ENCODE measurements at places on chromosomes 2 and 18.

DNA sequence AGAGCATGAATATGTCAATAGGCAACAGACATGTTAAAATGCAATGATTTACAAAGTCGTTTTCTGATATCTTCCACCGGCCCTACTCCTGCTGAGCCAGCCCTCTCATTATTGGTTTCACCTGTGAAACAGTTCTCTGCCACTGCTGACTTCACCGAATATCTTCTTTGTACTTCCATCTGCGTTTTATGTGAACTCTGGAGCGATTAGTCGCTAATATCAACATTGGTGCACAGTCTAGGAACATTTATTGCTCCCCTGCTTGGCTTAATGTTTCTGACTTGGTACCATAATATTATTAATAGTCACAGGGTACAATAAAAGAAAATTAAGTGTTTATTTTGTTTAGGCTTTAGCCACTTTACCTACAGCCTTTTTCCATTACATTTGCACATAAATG lies 105.5 kb downstream of the NCKAP5 start:
- DNase-seq: no peak

DNA sequence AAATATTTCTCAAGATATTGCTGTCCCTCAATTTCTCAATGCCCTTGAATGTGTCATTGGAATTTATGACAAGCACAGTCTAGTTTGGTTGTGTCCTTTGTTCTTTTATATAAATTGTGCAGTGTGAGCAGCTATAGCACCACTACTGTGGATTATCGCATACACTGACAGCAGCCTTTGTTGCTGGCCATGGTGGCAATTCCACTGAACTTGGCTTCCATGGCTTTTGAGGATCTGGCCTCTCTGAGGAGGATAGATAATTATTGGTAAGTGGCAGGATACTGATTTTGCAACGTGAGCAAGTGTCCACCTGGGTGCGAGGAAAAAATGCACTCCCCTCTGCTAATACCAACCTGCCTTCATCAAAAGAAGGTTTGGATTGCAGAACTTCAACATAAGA lies 84.0 kb downstream of the RDH14 start:
- no peak for DNase-seq

GRCh38 chr18:70384181-70384790 lies 95.4 kb downstream of the SOCS6 start:
- DNase-seq: peak; percentile 38

- no peak for DNase-seq
These were observed 95.0 kb downstream of the EPC2 start for GRCh38 chr2:148739454-148740105.

- DNase-seq: no peak
These were observed 61.4 kb downstream of the PRPF40A start for GRCh38 chr2:152655880-152656279.

DNA sequence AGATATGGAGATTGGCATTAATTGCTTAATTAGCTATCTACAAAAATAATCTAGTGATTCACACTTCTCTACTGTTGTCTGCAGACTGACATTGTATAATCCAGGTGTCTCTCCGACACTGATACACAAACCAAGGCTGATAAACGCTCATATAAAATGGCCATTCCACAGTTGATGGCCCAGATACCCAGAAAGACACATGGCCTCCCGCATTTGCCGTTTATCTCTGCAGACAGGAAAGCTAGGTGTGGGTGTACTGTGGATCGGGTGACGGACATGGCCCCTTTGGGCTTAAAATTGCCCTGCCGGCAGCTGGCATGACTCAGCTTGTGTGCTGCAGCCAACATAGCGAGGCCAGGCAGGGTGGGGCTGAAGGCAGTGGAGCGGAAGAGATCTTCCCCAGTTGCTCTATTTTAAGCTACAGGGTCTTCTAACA lies 18.5 kb downstream of the PMAIP1 start:
- no peak for DNase-seq

DNA sequence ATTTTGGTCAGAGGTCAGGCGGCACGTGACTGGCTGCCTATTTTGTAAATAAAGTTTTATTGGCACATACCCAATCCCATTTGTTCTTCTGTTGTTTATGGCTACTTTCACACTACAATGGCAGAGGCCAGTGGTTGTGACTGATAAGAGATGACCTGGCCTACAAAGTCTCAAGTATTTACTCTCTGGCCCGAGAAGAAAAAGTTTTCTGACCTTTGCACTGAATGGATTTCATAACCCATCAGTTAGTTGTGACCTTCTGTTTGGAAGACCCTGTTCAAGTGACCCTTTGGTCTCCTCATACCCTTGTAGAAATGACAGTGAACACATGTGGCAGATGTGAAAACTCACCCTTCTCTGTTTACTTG lies 121.4 kb upstream of the MGAT5 start:
- DNase-seq: no peak

- no peak for DNase-seq
These were observed 54.2 kb downstream of the BCL2 start for GRCh38 chr18:63265326-63265725.

DNA sequence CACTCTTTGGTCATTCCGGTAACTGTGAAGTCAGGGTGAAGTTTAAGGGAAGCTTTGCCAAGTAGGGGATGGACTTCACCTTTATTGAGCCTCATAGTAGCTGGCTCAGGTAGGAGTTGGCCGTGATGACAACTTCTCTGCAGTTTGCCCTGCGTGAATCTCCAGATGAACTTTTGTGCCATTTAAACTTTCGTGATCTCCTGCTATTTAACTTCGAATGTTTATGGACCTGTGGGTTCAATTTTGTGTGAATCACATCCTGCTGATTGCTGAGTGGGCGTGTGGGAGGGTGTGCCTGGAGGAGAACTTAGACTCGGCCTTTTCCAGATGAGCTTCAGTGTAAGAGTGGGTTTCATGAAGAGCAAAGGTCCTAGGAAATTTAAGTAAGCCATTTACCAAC lies 4.2 kb downstream of the UGT1A1 start:
- DNase-seq: no peak

DNA sequence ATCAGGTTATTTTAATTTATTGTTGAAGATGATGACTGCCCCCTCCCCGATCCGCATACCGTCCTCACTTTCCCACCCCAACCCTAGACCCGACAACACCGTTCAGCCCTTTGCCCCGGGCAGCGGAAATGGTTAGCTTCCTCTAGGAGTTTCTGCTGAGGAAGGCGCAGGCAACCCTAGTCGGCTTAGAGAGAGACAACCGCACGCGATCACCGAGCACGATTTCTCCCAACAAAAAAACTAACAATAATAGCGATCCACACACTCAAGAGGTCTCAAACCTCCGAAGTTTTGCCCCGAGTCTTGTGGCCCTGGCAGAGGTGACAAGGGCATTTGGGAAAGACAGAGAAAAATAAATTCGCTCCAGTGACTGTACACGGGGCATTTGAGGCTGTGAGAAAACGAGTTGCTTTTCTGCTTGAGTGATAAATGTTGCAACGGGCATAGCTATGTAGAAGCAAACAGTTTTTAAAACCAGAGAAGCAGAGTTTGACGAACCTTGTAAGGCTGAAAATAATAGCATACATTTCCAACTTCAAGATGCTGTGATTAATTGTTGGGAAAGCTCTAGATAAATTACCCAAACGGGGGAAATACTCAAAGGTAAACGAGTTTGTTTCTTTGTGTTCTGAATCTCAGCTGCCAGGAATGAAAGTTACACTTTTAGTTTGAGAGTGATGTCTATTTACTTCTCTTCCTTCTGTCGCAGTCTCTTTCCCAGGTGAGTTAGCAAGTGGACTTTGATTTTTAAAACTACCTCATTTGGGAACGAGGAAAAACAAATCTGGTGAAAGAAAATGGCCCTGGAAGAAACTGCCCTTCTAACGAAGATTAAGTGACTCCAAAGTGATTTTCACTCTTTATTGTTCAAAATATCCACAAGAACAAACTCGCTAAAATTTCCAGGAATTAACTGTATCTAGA lies 11.0 kb upstream of the SIX3 start:
- DNase-seq: no peak

GRCh38 chr2:55966401-55967118 lies 43.0 kb upstream of the EFEMP1 start:
- no peak for DNase-seq

GRCh38 chr2:8421658-8422449 lies 260.0 kb upstream of the ID2 start:
- no peak for DNase-seq

GRCh38 chr18:5632041-5632440 lies 88.2 kb upstream of the EPB41L3 start:
- no peak for DNase-seq

- DNase-seq: no peak
These were observed 5.1 kb downstream of the SMIM21 start for GRCh38 chr18:75422341-75422910.
